ENCODE measurements at places on chromosomes 2 and 18.

DNA sequence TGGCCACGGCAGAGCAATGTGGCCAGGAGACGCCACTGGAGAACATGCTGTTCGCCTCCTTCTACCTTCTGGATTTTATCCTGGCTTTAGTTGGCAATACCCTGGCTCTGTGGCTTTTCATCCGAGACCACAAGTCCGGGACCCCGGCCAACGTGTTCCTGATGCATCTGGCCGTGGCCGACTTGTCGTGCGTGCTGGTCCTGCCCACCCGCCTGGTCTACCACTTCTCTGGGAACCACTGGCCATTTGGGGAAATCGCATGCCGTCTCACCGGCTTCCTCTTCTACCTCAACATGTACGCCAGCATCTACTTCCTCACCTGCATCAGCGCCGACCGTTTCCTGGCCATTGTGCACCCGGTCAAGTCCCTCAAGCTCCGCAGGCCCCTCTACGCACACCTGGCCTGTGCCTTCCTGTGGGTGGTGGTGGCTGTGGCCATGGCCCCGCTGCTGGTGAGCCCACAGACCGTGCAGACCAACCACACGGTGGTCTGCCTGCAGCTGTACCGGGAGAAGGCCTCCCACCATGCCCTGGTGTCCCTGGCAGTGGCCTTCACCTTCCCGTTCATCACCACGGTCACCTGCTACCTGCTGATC, 4.9 kb downstream of the GPR17 start:
- no peak for DNase-seq

GRCh38 chr18:79628416-79629248, 51.0 kb upstream of the CTDP1 start:
- DNase-seq, result no peak

DNA sequence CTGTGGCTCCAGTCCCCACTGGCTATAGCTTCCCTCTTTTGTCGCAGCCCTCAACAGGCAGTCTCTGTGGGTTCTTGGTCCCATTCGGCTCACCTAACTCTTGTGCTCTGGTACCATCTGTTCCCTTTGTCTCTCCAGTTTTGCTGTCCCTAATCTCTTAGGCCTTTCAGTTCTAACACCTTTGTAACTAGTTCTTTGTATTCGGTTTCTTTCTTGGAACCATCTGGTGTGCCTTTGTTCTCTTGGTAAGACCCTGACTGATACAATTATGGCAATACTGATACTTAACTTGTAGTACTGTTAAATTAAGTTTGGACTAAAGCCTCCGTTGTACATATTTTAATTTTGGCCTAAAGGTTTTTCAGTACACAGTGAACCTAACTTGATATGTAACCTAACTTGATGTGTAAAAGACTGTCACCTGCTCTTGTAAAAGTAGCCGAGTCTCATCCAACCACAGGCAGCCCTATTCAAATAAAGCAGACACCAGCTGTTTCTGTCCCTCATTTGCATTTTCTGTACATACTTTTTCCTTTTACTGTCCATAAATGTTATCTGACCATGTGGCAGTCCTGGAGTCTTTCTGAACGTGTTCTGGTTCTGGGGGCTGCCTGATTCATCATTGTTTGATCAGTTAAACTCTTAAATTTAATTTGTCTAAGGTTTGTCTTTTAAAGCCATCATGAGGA, 4.8 kb upstream of the MRPL44 start:
- DNase-seq, result no peak

- DNase-seq, result no peak
Measured at GRCh38 chr2:46866770-46867246, 48.8 kb downstream of the MCFD2 start.

- no peak for DNase-seq
Measured at GRCh38 chr2:42755191-42755880, 8.6 kb downstream of the OXER1 start.
